Epithelial cell of umbilical artery (primary cell): ENCODE measurements at places on chromosomes 4 and X. TPM values are rescaled to one million over a fixed set of nuclear protein-coding genes. Genes with fewer than 3 reads are reported as not detected.

Gene RGS12
- total RNA-seq = 39.0 and 42.9 TPM in 2 replicates

Gene NLRP2B
- total RNA-seq = under 0.01 TPM in 1 of 2 replicates, not detected in the other

Gene GPRASP1
- 0.65 and 1.5 TPM in 2 replicates for total RNA-seq

Gene MAGEA2B
- total RNA-seq = not detected in 2 replicates

Gene COL25A1
- total RNA-seq = 0.97 and 19.5 TPM in 2 replicates

Gene L1CAM
- not detected in 2 replicates for total RNA-seq

Gene DCX
- not detected in 2 replicates for total RNA-seq

Gene RNF150
- 0.46 and 0.65 TPM in 2 replicates for total RNA-seq

Gene AFF2
- total RNA-seq = not detected in 2 replicates

Gene HSFX4
- total RNA-seq = not detected in 2 replicates

Gene RBM47
- total RNA-seq = 0.15 TPM in 1 of 2 replicates, not detected in the other

Gene ATP1B4
- total RNA-seq = not detected in 2 replicates

Gene NKRF
- 5.8 and 7.4 TPM in 2 replicates for total RNA-seq

Gene ZNF518B
- 36.4 and 65.4 TPM in 2 replicates for total RNA-seq

Gene TBX22
- not detected in 2 replicates for total RNA-seq

Gene PAGE4
- not detected in 2 replicates for total RNA-seq

Gene RASSF6
- total RNA-seq = under 0.01 TPM in 1 of 2 replicates, not detected in the other

Gene DMD
- 4.5 and 8.8 TPM in 2 replicates for total RNA-seq

Gene CCNB3
- under 0.01 and 0.15 TPM in 2 replicates for total RNA-seq

Gene GPM6B
- total RNA-seq = 0.46 and 2.3 TPM in 2 replicates
